Esophagus squamous epithelium (tissue), 5 donors: ENCODE measurements at places on chromosomes 3 and 15.

DNA sequence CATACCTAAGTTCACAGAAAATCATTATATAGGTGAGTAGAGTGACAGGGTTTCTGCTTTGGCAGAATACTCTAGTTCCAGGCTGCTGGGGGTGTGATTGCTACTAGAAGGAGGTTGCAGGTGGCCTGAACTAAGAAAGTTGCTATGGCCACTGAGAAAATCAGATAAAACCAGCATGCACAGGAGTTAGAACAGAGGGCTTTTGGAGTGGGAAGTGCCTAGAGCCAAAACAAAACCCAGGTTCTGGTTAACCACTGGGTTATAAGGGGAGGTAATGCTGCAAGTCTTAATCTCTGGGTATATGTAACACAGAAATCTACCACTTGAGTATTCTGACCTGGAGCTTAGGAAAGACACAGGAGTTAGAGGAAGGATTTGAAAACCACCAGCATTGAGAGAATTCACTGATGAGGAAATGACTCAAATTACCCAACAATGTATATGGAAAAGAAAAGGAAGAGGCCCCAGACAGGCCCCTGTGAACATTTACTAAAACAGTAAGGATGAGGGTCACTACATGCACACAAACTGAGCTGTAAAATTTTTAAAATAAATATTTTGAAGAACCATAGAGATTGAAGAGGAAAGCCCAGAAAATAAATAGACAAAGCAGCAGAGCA lies 60.0 kb downstream of the PLOD2 start:
- no peak for DNase-seq

- DNase-seq, result no peak
These were observed 54.8 kb downstream of the UBP1 start for GRCh38 chr3:33385423-33385822.

GRCh38 chr3:146067048-146067447 lies 93.9 kb downstream of the PLOD2 start:
- DNase-seq, result no peak

DNA sequence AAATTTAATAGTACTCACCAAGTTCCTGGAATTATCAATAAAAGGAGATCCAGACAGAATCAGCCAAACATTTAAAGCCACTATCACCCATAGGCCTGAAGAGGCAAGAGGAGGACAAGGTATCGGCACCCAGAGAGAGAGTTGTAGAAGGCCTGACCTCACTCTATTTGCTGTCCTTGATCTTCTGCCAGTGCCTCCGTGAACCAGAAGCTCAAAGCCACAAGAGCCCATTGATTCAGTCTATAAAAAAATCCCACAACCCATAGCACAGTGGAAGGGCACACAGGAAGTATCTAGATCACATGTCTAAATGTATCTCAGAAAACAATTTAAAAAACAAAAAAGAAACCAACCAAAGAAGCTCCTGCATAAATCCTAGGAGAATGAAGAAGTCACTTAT lies 68.6 kb upstream of the FAM174B start:
- no peak for DNase-seq

DNA sequence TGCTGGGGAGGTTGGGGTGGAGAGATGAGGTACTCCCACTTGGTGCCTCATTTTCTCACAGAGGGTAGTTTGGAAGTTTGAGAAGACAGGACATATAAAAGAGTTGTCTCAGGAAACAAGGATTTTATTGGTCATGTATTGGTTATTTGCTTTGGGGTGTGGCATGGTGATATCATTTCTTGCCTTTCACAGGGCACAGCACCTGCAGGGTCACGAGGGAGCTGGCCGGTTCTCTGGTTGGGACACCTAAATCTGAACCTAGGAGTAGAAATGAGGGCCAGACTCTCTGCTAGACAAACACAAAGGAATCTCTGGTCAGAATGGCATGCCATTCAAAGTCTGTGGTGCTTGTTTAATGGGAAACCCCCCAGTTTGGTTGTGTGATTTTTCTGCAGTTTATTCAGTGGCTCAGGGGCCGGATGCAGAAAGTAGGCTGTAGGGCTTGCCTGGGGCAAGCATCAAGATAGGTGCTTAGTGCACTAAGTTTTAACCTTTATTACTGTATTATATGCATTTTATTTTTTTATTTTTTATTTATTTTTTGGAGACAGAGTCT lies 237.7 kb upstream of the EIF1B start:
- DNase-seq, result no peak

- DNase-seq, result no peak
These were observed 1024.9 kb downstream of the TUSC7 start for GRCh38 chr3:117734496-117734895.

DNA sequence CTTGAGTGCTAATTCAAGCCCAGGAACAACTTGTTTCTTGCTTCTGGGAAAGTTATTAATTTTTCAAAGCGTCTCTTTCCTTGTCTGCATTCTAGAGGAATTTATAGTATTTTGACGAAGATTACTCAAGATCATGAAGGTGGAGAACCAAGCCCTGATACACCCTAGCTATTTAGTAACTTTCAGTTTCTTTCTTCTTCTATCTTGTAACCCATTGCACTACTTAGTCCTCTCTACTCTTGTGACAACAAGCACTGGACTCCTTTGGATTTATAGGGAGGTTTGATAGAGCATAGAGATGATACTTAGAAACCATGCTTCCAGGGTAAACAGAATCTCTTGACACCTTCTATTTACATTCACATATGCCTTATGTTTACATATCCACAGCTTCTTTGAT lies 203.3 kb upstream of the GRM7 start:
- DNase-seq, result no peak

DNA sequence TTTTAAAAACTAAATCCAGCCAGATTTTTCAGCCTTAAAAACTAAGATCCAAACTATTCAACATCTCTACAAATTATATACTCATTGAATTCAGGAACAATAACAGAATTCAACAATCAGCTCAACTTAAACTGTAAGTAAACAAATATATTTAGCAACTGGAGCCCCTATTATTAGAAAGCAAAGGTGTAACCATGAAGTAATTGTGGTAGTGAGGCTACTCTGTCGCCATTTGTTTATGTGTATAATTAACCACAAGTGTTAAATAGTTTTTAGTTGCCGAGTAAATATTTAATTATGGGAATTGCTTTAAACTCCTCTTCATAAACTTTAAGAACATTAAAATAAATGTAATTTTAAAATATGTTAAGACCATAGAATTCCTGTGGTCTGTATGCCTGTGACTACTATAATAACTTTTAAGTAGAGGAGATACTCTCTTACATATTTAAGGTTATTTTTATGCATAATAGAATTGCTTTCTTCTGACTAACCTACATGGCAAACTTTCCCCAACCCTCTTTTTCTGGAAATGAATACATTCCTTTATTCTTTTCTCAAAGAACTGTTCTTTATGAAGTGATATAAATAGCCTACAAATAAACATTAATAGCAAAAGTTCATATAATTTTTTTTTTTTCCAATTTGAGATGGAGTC lies 51.2 kb downstream of the MFN1 start:
- DNase-seq, result no peak

GRCh38 chr3:161208931-161209330 lies 12.2 kb upstream of the NMD3 start:
- DNase-seq, result no peak

DNA sequence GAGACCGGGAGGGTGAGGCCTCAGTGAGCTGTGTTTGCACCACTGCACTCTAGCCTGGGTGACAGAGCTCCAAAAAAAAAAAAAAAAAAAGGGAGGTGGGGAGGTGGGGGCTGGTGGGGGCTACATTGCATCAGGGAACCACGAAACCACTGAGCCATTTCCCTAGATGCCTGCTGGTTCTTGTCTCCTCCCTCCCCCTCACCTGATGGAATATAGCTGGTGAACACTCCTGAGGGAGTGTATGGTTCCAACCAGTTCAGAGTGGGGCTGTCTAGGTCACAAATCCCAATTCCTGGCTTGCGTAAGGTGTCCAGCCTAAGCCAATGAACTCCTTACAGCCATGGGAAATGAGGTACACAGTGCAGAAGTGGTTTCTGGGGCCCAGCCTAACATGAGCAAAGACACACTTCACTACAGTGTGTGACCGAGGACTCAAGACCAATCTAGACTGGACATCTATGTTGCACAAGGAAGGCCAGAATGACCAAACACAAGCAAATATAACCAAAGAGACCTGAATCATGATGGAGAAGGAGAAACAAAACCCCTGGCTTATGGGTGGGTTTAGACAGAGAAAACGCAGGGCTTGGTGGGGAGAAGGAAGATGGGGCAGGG lies 39.1 kb upstream of the OSBPL11 start:
- DNase-seq, result no peak

DNA sequence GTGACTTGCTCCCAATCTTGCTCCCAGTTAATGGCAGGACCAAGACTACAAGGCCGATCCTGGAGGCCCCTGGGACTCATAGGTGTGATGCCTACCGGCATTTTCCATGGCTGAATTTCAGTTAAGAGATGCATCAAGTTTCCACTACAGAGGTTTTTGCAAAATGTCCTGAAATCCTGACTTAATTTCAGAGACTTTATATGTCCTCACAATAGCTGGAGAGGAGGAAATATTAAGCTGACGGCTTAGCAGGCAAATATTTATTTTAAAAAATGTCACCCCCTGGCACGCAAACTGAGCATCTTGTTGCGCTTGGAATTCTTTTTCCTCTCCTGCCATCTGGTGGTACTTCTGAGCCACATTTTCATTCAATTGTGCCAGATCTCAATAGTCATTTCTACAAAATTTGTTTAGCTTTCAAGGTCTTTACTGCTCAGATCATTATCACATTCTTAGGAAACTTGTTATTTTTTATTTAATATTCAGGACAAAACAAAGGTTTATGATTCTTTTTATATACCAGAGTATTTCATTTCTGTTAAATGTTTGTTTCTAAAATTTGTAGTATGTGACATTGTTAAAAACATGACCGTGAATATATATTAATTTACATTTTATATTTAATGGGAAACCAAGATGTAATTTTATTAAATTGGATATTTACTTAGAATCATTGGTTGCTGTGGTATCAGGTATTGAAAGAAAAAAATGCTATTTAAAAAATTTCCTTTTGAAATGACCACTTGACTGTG lies 189.2 kb upstream of the THRB start:
- DNase-seq, result no peak

- no peak for DNase-seq
These were observed 5.3 kb downstream of the P2RY12 start for GRCh38 chr3:151379083-151379734.

GRCh38 chr3:137792626-137793271 lies 28.6 kb downstream of the SOX14 start:
- DNase-seq, result no peak

GRCh38 chr3:27500986-27501385 lies 16.8 kb upstream of the SLC4A7 start:
- no peak for DNase-seq

DNA sequence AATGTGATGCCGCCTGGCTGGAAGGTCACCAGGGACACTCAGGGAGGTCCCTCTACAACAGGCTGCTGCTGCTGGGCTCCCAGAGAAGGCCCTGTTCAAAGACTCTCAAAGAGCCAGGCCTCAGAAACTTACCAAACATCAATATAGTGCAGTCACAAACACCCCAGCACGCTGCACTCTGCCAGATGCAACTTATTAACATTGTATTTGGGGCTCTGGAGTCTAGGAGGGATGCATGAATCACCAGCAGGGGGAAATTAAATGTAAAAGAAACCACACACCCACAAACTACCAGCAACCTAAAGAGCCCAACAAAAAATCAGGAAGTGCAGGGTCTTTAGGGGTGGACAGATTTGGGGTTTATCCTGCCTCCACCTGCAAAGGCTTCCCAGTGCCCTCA lies 74.6 kb upstream of the SPATA12 start:
- no peak for DNase-seq

GRCh38 chr3:106115557-106115956 lies 246.7 kb upstream of the CBLB start:
- no peak for DNase-seq

GRCh38 chr3:23435318-23435717 lies 232.2 kb downstream of the UBE2E2 start:
- no peak for DNase-seq

DNA sequence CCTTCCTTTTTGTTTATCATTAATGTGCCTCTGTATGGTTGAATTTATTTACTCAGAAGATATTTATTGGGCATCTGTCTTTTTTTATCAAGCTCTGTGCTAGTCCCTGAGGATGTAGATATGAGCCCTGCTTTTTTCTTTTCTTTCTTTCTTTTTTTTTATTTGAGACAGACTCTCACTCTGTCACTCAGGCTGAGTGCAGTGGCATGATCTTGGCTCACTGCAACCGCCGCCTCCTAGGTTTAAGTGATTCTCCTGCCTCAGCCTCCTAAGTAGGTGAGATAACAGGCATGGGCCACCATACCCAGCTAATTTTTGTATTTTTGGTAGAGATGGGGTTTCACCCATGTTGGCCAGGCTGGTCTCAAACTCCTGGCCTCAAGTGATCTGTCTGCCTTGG lies 58.5 kb downstream of the MBNL1 start:
- no peak for DNase-seq

- no peak for DNase-seq
These were observed 11.4 kb upstream of the MEX3B start for GRCh38 chr15:82056958-82057823.

DNA sequence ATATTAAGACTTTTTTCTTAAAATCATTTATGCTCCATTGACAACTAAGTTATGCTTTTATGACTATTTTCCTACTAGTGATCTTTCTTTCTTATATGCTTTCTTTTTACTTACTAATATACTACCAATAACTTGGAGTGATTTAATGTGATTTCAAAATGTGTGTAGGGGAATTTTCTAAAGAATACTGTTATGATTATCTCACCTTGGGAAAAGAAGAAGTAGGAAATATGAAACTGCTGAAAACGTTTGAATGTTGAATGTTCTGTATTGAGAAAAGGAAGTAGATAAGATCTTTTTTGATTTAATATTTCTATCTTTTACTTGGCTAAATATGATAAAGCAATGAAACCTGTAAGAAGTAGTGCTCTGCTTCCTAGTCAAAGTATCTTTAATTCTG lies 7.8 kb upstream of the CD200R1 start:
- DNase-seq, result no peak

GRCh38 chr3:94049267-94049666 lies 13.4 kb downstream of the DHFR2 start:
- no peak for DNase-seq
